ENCODE measurements at places on chromosomes 13 and 19.

- no peak for DNase-seq
These were observed 194.8 kb downstream of the DCLK1 start for GRCh38 chr13:35936246-35936978.

GRCh38 chr13:43030548-43030947 lies 7.2 kb downstream of the DNAJC15 start:
- no peak for DNase-seq

DNA sequence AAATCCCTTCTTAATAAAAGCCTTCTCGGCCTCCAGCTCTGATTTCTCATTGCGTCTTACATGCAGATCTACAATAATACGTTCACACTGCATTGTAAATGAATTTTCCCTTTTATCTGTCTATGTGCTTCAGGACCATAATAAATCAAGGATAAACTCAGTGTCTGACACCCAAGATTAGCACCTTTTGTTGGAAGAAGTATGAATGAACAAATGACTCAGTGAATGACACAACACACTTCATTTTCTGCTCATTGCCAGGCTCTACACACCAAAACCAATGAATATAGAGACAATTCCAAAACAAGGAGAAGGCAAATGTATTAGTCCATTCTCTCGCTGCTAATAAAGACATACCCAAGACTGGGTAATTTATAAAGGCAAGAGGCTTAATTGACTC lies 1224.4 kb downstream of the EFNB2 start:
- no peak for DNase-seq

GRCh38 chr19:24054044-24054935 lies 32.7 kb upstream of the ZNF254 start:
- no peak for DNase-seq

DNA sequence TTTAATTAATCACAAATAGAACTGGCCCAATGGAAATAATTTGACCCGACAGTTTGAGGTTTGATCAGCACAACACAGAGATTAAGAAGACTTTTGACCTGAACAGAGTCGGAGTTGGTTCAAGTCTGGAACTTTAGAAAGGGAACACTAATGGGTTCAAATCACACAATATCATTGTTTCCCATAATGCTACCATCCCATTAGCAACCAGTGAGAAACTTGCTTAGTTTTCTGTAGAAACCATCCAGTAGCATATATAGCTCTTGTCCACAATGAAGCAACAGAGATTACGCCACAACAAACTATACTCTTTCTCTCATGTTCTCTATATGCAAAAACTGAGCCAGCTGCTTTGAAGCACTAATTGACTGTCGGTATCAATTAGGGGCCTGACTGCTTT lies 376.9 kb upstream of the SPRY2 start:
- DNase-seq, result no peak

GRCh38 chr19:4861147-4861546 lies 6.3 kb downstream of the PLIN3 start:
- DNase-seq, result no peak

GRCh38 chr19:2446381-2446780 lies 10.4 kb downstream of the LMNB2 start:
- no peak for DNase-seq
